ENCODE measurements at places on chromosomes 1 and 21.

DNA sequence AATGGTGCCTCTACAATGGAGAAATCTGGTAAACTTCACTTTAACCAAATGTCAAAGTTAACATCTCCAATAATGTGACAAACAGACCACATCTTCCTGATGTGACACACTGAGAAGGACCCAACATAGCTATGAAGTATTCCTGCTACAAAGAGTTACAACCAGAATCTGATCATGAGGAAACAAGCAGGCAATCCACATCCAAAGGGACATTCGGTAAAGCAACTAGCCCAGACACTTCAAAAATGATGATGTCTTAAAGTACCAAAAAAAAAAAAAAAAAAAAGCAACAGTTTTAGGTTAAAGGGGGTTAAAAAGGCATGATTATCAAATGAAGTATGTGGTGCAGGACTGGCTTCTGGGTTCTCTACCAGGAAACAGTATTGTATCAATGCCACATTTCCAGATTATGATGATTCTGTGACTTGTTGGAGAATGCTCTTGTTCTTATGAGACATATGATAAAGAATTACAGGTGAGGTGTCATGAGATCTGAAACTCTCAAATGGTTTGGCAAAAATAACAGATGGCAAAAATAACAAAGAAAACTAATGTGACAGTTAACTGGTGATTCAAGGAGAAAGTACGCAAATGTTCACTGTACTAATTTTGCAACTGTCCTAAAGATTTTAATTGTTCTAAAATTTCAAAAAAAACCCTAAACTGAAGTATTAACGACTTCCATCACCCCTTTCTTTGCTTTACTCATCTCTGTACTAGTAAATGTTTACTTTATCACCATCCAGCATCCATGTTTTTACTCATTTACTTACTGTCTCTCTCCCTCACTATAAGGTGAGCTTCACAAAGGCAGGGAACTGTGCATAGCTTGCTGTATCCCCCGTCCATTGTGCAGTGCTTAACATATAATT, 2.8 kb downstream of the CD58 start:
- DNase-seq = no peak

GRCh38 chr1:156489935-156490293, 10.7 kb downstream of the MEF2D start:
- DNase-seq = no peak

GRCh38 chr1:169610108-169610507, 19.8 kb downstream of the SELP start:
- no peak for DNase-seq

- DNase-seq = peak; percentile 52
These were observed 56.3 kb downstream of the SLC9A1 start for GRCh38 chr1:27098431-27099134.

GRCh38 chr1:100834777-100835660, 59.6 kb downstream of the EXTL2 start:
- DNase-seq = peak; percentile 7

GRCh38 chr1:76481672-76482071, 385.6 kb upstream of the ST6GALNAC5 start:
- DNase-seq = no peak

DNA sequence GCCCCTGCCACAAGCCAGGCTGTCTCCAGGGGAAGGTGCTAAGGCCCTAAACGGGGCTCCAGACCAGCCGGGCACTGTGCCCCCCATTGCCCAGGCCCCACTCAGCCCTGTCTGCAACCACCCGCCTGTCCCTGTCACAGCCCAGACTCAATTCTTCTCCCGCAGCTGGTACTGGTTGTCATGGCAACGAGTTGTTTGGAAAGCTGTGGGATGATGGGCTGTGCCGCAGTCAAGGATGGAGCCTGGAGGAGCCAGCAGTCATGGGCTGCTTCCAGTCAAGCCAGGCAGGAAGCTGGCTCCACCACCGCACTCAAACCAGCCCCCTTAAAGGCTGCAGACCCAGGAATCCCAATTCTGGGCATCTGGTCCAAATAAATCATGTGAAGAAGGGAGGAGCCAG, 4.2 kb downstream of the SPOCD1 start:
- no peak for DNase-seq

DNA sequence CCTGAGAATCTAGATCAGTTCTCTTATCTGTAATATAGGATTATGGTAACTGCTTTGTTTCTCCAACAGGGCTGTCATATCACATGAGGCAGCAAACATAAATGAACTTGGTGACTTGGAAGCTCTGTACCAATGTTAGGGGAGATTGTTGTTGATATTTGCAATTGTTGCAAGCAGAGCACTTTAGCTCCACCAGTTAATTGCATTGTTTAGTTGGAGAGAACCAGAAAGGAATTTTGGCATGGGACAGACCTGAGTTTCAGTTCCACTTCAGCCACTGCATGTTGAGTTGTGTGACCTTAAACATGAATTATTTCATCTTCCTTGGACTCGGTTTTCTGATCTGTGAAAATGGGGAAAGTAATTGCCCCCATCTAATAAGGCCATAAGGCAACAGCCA, 142.3 kb upstream of the JUN start:
- no peak for DNase-seq

DNA sequence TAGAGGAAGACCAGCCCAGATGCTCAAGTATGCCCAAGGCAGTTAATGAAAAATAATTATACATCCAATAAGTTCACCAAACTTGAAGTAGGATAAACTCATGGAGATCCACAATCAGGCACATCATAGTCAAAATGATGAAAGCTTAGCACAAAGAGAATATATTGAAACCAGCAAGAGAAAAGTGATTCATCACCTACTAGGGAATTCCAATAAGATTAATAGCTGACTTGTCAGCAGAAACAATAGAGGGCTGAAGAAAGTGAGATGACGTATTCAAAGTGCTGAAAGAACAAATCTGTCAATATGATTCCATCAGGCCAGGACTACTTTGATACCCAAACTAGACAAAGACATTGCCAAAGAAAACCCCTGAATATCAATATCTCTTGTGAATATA, 251.7 kb upstream of the BEND5 start:
- no peak for DNase-seq

DNA sequence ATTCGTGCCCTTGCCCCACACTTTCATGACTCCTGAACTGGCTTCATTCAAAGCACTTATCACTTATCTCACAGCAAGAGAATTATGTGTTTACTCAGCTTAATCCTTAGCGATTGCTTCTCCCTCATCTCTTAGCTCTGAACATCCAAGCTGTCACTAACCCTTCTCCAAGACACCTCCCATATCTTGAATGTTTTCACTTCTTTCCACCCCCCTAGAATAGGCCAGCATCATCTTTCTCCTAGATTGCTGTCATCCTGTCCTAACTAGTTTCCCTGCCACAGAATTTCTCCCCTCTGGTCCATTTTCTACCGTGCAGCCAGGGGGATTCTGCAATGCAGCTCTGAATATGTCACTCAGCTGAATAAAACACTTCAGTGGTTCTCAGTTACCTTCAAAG, 68.6 kb upstream of the SPATA6 start:
- DNase-seq = no peak

DNA sequence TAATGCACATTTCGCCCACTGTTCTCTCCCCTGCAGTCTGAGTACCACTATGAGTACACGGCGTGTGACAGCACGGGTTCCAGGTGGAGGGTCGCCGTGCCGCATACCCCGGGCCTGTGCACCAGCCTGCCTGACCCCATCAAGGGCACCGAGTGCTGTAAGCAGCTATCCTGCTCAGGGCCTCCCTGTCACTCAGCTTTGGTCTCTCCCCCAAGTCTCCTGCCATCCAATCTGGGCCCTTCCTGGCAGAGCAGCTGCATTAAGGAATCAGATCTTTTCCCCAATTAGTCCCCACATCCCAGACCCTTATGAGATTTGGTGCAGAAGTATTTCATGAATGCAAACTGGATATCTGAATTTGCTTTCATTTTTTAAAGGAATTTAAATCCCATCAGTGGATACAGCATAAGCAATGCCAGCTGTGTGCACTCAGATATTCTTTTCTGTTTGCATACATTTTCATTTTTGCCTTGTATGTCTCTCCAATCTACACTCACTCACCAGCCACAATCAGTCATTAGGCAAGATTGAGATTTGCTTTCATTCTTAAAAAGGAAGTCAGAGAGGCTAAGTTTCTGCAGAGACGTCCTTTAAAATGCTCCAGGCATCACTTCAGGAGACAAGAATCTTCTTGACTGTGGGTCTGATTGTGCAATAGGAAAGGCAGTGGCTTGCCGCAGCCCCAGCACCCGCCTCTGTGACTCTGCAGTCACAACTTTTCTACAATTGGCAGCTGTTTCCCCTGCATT, 48.1 kb downstream of the ELAPOR1 start:
- DNase-seq = peak; percentile 55

DNA sequence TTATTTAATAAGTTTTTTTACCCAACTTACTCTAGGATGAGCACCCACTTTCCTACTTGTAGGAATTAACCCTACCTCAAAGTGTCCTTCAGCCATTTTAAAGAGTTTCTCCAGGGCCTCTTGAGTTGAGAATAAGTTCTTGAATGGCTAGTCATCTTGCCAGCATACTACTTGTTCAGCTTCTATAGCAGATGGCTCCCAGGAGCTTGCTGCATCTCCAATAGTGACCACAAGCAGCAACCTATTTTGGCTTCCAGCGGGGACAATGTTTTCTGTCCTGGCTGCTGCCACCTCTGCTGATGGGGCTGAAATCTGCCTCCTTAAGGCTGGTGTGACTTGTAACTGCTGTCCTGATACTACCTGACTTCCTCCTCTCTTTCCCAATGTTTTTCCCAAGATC, 20.8 kb upstream of the PIK3R3 start:
- no peak for DNase-seq

DNA sequence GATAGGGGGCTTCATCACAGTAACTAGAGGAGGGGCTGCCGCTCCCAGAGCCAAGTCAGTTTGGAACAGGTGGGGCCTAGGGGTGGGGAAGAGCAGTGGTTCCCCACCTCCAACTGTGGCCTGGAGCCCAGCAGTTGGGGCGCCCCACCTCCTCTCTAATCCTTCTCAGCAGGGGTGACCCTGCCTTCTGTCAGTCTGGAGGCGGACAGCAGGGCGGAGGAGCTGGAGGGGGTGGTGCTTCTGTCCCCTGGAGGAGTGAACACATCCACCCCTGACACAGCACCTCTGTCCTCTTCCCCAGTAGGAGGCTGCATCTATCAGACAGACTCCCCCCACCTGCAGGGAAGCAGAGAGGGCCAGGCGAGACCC, 73.8 kb downstream of the MRPL37 start:
- DNase-seq = no peak

DNA sequence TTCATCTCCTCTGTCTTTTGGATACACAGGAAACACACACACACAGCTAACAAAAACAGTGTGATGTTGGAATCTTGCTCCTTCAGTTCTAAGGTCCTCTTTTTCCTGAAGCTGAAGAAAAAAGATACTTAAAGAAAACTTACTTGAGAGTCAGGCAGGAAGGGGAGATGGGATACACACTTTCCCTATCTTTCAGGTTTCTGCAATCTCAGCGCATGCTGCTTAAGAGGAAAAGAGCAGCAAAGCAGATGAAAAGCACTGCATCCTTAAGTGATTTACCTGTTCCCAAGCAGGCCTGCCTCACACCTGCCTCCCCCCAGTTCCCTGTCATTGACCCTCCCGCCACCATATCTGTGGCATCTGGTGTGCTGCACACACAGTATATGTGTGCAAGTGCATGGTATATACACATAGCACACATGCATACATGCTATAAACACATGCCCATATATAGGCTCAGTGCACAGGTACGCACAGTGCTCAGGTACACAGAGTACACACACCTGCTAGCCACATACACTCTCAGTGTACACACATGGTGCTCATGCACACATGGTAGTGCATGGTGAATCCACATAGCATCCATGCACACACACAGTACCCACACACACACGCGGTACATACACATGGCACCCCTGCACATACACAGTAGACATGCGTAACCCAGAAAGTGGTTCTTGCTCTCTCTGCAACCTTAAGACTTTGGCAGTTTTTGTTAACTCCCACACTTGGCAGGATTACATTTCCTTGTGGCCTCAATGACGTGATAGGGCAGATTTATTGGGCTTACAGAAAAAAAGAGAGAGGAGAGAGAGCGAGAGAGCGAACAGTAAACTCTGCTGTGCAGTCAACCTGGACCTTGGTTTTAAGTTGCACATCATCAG, 166.9 kb downstream of the TOMM20 start:
- DNase-seq = no peak

DNA sequence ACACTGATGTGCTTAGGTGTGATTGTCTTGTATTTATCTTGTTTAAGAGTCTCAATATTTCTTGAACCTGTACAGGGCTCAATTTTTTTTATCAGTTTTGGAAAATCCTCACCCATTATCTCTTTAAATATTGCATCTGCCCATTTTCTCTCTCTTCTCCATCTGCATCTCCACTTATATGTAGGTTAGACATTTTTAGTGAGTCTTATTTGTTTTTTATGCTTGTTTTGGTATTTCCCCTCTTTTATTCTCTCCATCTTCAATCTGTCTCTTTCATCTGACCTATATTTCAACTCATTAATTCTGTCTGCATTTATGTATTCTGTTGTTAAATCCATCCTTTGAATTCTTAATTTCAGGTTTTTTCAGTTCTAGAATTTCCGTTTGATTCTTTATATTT, 32.9 kb upstream of the SHCBP1L start:
- DNase-seq = no peak

GRCh38 chr1:238954865-238955264, 431.5 kb upstream of the CHRM3 start:
- peak; percentile 8 for DNase-seq

GRCh38 chr1:112975336-112975735, 19.3 kb upstream of the SLC16A1 start:
- DNase-seq = no peak

DNA sequence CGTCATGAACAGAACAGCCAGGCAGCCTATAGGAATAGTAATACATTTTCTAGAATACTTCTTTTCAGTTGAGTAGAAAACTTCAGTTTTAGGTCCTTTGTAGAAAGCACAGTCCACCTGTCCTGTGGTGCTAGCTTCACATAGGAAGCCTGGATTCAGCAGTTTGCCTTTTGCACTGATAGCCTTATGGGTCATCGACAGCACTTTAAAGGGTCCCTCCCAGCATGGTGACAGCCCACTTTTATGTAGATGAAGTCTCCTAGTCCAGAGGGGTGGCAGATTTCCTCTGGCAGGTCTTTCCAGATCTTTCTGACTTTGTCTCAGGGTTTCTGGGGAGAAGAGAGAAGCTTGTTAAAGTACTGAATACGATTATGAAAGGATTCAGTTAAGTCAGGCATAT, 161.4 kb upstream of the TNR start:
- DNase-seq = no peak

DNA sequence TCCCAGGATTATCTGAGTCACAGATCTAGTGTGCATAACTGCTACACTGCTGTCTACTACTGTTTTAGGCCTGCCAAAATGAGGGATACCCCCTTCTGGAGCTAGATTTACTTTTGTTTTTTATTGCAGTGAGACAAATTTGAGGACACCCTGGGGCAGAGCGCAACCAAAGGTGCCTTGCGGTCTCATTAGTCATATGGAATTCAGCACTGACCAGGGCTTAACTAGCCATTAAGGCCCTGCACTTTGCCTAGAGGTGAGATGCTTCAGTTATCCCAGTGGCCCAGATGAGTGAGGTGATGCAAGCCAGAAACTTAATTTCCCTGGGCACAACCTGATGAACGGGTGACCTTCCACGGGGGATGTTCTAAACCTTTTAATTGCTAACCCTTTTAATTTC, 998 bp upstream of the SPAG17 start:
- no peak for DNase-seq
